Breast epithelium (tissue), 4 donors: ENCODE measurements at places on chromosomes 12 and 14. TPM values are rescaled to one million over a fixed set of nuclear protein-coding genes. Genes with fewer than 3 reads are reported as not detected.

ARF6 gene
- 63.8 TPM for total RNA-seq

EAPP gene
- total RNA-seq, result 43.3 TPM

ACVR1B gene
- total RNA-seq, result 23.6 TPM

TSPAN8 gene
- 28.3 TPM for total RNA-seq

NR4A1 gene
- 66.2 TPM for total RNA-seq

ACAD10 gene
- 24.1 TPM for total RNA-seq

NACA gene
- 1,488 TPM for total RNA-seq

OR6C68 gene
- total RNA-seq, result not detected

CLEC4E gene
- 15.5 TPM for total RNA-seq

GALNT6 gene
- total RNA-seq, result 5.8 TPM

NUAK1 gene
- total RNA-seq, result 6.0 TPM

- H3K27me3 ChIP-seq, result no peaks in the 10 kb centered on the region
- H3K36me3 ChIP-seq, result no peaks in the 10 kb centered on the region
- H3K27ac ChIP-seq, result peak overlapping the region; percentile 74
- no peak for DNase-seq
- peaks cover 7% of the 10 kb centered on the region for H3K4me1 ChIP-seq
Measured at GRCh38 chr12:47878293-47878917, 26.4 kb downstream of the VDR start.

DNA sequence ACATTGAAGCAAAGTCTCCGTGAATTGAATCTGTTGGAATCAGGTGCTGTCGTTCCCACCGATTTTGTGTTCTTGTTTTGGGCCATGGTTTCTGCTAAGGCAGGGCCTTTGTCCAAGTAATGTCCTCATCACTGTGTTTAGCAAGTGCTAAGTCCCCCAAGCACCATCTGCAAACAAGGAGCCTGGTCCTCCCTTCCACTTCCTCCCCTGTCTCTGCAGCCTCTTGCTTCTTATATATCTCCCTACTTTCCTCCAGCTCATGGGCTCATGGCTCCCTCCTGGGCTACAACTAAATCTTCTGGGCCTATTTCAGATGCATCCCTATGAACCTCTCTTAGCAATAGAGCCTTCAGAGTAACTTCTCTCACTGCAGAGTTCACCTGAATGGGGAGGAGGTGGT lies 25.8 kb upstream of the CMKLR1 start:
- no peaks in the 10 kb centered on the region for H3K4me1 ChIP-seq
- no peak overlapping the region for H3K27ac ChIP-seq
- no peaks in the 10 kb centered on the region for H3K36me3 ChIP-seq

DNA sequence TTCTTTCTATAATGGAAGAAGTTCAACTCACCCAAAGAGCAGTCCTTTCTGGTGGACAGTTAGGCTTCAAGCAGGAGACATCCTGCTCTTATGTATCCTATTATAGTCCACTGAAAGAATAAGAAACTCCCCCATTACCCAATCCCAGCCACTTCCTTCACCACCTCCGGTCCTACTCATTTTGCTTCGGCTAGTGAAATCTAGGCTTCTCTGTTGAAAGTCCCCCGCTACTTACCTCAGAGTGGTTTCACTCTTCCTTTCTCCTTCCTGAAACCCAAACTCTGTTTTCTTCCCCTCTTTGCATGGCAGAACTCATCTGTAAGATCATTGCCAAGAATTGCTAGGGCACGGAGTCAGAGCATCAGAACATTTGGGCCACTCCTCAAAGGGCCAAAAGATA lies at the start of gene GPR84:
Gene GPR84, minus strand, starts transcription at position 74 of the 400 bp plus-strand sequence. CDS start 635 bp downstream, outside the sequence.
- H3K4me1 ChIP-seq, result no peaks in the 10 kb centered on the region
- H3K27me3 ChIP-seq, result no peaks in the 10 kb centered on the region
- H3K27ac ChIP-seq, result no peak within 1 kb of the TSS
- no peaks in the 10 kb centered on the region for H3K36me3 ChIP-seq
- H3K4me3 ChIP-seq, result no peak within 1 kb of the TSS

DNA sequence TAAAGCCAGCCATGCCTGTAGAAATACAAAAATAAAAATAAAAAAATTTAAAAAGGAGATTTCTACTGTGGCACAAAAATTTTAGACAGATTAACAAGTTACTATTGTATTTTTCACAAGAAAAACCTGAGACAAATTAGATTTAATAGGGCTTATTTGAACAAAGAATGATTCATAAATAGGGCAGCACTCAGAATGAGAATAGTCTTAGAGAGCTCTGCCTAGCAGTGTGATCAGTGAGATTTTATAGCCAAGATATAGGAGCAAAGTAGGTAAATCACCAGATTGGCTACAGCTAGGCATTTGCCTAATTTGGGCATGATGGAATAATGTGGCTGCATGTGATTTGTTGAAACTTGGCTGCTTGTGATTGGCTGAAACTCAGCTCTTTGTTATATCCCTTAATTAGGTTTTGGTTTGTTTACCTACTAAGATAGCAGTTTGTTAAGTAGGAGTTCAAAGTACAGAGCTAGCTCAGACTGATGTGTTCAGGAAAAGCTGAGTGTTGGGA lies 279.7 kb upstream of the TMTC1 start:
- no peaks in the 10 kb centered on the region for H3K36me3 ChIP-seq
- no peaks in the 10 kb centered on the region for H3K4me1 ChIP-seq
- no peak overlapping the region for H3K27ac ChIP-seq
- no peak for DNase-seq

- H3K27ac ChIP-seq, result no peak overlapping the region
- no peaks in the 10 kb centered on the region for H3K27me3 ChIP-seq
- H3K36me3 ChIP-seq, result no peaks in the 10 kb centered on the region
- no peak for DNase-seq
- no peak overlapping the region for H3K4me3 ChIP-seq
Measured at GRCh38 chr12:114780746-114781399, 96.9 kb upstream of the TBX3 start.

- no peaks in the 10 kb centered on the region for H3K4me1 ChIP-seq
- H3K27me3 ChIP-seq, result no peaks in the 10 kb centered on the region
- H3K27ac ChIP-seq, result no peak overlapping the region
- DNase-seq, result no peak
- H3K36me3 ChIP-seq, result no peaks in the 10 kb centered on the region
Measured at GRCh38 chr14:49614196-49614595, 6.2 kb downstream of the RPL36AL start.

DNA sequence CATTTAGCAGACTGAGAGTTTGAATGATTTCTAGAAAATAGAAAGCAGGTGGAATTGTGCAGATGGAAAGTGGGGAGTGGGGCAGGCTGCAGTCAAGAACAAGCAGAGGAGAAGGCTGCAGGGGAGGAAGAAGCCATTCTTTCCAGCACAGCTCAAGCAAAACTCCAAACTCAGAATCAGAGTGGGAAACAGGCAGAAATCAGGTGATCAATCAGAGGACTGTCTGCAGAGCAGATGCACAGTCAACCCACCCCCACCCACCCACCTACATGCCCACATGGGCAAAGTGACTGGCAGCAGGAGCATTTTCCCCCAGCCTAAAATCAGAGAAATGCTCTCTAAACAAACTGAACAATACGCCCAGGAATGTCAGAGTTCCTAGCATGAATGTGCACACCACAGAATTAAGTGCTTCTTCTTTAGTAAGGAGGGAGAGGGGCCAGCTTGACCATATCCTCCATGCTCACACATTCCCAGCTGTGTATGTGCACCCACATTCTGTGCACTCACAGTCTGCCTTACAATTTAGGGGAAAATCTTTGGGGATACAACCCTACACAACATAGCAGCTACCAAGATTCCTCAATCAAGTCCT lies 194.1 kb upstream of the PLEKHA5 start:
- no peaks in the 10 kb centered on the region for H3K27me3 ChIP-seq
- H3K27ac ChIP-seq, result no peak overlapping the region

GRCh38 chr12:15662303-15662980 lies 126.7 kb downstream of the EPS8 start:
- no peak overlapping the region for H3K4me3 ChIP-seq
- no peak overlapping the region for H3K27ac ChIP-seq
- DNase-seq, result no peak
- no peaks in the 10 kb centered on the region for H3K4me1 ChIP-seq
- H3K36me3 ChIP-seq, result no peaks in the 10 kb centered on the region
- H3K27me3 ChIP-seq, result no peaks in the 10 kb centered on the region

DNA sequence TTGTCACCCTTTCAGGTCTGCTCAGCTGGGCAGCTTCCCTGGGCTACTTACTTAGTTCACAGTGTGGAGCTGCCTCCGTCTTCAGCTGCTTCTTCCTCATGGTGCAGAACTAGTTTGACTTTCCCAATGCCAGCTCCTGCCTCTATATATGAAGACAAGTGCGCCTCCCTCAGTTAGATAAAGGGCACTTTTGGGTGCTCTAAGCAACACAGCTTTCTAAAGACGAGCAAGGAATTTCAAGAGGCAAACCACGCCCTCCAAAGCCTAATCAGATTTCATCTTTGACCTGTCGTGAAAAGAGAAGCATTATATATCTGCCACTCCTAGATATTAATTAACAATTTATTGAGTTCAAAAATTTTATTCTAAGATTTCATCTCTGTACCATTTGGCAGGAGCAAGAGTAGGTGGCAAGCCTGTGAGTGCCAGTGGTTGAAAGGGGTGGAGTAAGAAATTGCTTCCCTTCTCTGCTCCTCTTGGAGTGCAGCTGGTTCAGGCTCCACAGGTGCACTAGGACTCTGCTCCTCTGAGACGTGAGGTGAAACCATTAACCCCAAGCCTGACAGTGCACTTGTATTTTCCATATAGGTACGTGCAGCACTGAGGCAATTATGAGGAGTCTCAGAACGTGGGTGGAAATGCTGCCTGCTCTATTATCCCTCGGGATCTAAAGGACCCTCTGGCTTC lies 2.1 kb upstream of the SLC11A2 start:
- peak; percentile 64 for DNase-seq
- peak overlapping the region; percentile 45 for H3K27ac ChIP-seq
- no peaks in the 10 kb centered on the region for H3K27me3 ChIP-seq
- peak overlapping the region; percentile 34 for H3K4me3 ChIP-seq
- H3K36me3 ChIP-seq, result no peaks in the 10 kb centered on the region
- H3K4me1 ChIP-seq, result peaks cover 8% of the 10 kb centered on the region

GRCh38 chr12:59736786-59737185 lies 141.0 kb downstream of the SLC16A7 start:
- no peaks in the 10 kb centered on the region for H3K4me1 ChIP-seq
- no peak overlapping the region for H3K4me3 ChIP-seq
- no peak overlapping the region for H3K27ac ChIP-seq
- no peaks in the 10 kb centered on the region for H3K27me3 ChIP-seq
- H3K36me3 ChIP-seq, result no peaks in the 10 kb centered on the region

GRCh38 chr14:32534145-32534544 lies 205.0 kb downstream of the AKAP6 start:
- no peak overlapping the region for H3K4me3 ChIP-seq
- no peak for DNase-seq
- no peaks in the 10 kb centered on the region for H3K27me3 ChIP-seq
- H3K36me3 ChIP-seq, result no peaks in the 10 kb centered on the region
- H3K4me1 ChIP-seq, result no peaks in the 10 kb centered on the region

DNA sequence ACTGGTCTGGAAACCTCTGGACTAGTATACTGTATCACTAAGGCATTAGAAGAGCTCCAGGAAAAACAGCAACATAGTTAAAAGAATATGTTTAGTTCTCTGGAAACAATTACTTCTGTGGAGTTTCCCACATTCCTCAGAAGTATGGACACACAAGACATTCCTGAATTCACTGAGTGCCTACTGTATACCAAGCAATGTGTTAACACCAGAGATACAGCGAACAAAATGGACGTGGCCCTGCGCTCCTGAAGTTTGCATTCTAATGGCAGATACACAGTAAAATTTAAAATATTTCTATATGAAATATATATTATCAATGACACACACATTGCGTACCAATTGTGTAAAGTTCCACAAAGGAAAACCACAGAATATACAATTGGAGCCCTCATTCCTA lies 1.1 kb downstream of the ANGEL1 start:
- no peaks in the 10 kb centered on the region for H3K4me1 ChIP-seq
- no peaks in the 10 kb centered on the region for H3K27me3 ChIP-seq
- DNase-seq, result no peak
- peak overlapping the region; percentile 6 for H3K27ac ChIP-seq
- H3K4me3 ChIP-seq, result peak overlapping the region; percentile 64
- H3K36me3 ChIP-seq, result no peaks in the 10 kb centered on the region

DNA sequence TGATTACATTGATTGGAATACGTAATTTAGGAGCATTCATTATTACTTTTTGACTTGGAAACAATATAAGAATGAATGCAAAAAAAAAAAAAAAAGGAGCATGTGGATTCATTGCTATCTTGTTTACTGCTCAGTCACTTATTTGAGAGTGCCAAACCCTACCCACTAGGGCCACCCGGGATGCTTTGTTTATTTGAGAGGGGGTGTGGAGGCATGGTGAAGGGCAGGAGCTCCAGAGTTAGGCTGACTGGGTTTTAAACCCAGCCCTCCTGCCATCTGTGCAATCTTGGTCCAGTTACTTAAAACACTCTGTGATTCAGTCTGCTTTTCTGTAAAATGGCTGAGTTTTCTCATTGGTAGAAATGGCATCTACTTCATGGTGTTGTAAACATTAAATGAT lies 195.2 kb downstream of the RAD51B start:
- H3K27ac ChIP-seq, result no peak overlapping the region
- no peaks in the 10 kb centered on the region for H3K27me3 ChIP-seq
- no peaks in the 10 kb centered on the region for H3K36me3 ChIP-seq

GRCh38 chr12:98817742-98818141 lies 172.7 kb downstream of the APAF1 start:
- DNase-seq, result no peak
- H3K4me1 ChIP-seq, result no peaks in the 10 kb centered on the region
- H3K27me3 ChIP-seq, result no peaks in the 10 kb centered on the region

GRCh38 chr12:56221232-56221756 lies 428 bp downstream of the RNF41 start:
- peaks cover 6% of the 10 kb centered on the region for H3K4me1 ChIP-seq
- H3K27me3 ChIP-seq, result no peaks in the 10 kb centered on the region
- no peaks in the 10 kb centered on the region for H3K36me3 ChIP-seq
- H3K4me3 ChIP-seq, result peak overlapping the region; percentile 83
- peak overlapping the region; percentile 95 for H3K27ac ChIP-seq

DNA sequence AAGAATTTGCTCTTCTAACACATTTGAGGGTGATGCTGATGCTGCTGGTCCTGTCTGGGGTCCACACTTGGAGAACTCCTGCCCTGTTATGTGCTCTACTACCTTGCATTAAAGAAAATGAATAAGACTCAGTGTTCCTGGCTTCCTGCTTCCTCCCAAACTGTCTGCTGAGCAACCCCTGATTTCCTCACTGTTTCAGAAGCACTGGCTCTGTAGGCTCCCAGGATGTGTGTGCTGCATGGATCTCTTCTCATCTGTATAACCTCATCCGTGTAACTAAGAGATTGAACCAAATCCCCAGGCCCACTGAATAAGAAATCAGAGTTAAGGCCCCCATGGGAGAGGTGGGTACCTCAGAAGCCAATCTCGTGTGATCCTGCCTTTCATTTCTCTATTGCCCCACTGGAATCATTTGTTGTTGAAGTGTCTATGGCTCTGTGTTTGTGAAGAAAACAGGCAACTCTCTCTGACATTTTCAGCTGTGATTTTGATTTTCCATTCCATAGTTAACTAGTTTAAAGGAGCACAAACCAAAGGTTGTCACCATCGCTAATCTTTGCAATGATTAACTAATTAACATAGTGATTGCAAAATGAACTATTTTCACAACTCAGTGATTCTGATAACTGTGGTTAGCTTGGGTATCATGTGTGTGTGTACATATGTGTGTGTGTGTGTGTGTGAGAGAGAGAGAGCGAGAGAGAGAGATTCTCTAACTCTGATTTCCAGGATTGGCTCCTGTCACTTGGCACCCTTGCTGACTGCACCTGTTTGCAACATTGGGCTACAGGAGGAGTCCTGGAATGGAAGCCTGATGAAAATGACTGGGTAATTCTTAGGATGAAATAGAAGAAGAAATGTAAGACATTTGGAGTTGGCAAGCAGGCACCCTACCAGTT lies 196.2 kb downstream of the SLC38A4 start:
- no peak overlapping the region for H3K4me3 ChIP-seq
- H3K27me3 ChIP-seq, result no peaks in the 10 kb centered on the region
- H3K36me3 ChIP-seq, result no peaks in the 10 kb centered on the region
- DNase-seq, result no peak
- H3K4me1 ChIP-seq, result no peaks in the 10 kb centered on the region

GRCh38 chr12:104691721-104692556 lies 235.2 kb downstream of the CHST11 start:
- no peak overlapping the region for H3K27ac ChIP-seq
- no peaks in the 10 kb centered on the region for H3K27me3 ChIP-seq
- no peaks in the 10 kb centered on the region for H3K36me3 ChIP-seq
- DNase-seq, result no peak
- H3K4me3 ChIP-seq, result no peak overlapping the region
